ENCODE measurements at places on chromosomes 7 and 10.

- DNase-seq = no peak
Measured at GRCh38 chr10:78188446-78188845, 154.8 kb downstream of the RPS24 start.

- DNase-seq = no peak
Measured at GRCh38 chr10:113893570-113893969, 39.1 kb downstream of the NHLRC2 start.

GRCh38 chr7:43439631-43440401 is 143.1 kb upstream of the STK17A start:
- DNase-seq = peak; percentile 6

DNA sequence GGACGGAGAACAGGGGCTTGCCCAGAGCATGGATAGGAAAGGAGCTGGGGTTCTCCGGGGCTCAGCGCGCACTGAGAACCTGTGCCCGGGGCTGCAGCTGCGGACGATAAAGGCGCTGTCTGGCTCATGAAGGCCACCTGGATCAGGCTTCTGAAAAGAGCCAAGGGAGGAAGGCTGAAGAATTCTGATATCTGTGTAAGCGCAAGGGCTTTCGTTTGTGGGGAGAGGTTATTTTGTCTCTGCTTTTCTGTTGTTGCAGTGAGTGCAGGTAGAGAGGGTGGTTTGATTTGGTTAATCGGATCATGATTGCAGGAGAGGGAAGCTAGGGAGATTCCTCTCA is 250.5 kb downstream of the NSUN6 start:
- DNase-seq = no peak

- DNase-seq = no peak
Measured at GRCh38 chr10:34664706-34665105, 150.4 kb downstream of the PARD3 start.

- DNase-seq = no peak
Measured at GRCh38 chr7:151813997-151814396, 62.9 kb downstream of the PRKAG2 start.

DNA sequence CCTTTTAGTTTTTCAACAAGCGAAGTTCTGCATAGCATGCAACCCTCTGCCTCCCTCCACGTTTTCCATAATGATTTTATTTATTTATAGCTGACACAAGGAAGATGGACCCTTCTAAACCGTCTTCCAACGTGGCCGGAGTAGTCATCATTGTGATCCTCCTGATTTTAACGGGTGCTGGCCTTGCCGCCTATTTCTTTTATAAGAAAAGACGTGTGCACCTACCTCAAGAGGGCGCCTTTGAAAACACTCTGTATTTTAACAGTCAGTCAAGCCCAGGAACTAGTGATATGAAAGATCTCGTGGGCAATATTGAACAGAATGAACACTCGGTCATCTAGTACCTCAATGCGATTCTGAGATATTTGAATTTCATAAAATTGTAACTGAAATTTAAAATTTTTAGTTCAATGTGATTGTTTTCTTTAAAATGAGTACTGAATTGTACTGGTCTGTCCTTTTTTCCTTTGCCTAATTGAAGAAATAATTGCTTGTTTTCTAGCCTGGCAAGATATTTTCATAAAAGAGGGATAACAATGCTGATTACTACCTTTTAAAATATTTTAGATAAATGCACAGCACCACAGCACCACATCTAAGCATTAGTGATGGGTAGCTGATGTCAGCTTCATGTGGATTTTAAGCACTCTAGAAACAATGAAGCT is 41.5 kb upstream of the SLC39A12 start:
- peak; percentile 24 for DNase-seq

Measured in NCI-H446 treated with DMSO at 0.1 percent for 48 hours (cell line).